ENCODE measurements at places on chromosomes 4 and X.

GRCh38 chr4:186806679-186807421 lies 83.2 kb upstream of the FAT1 start:
- DNase-seq = no peak

DNA sequence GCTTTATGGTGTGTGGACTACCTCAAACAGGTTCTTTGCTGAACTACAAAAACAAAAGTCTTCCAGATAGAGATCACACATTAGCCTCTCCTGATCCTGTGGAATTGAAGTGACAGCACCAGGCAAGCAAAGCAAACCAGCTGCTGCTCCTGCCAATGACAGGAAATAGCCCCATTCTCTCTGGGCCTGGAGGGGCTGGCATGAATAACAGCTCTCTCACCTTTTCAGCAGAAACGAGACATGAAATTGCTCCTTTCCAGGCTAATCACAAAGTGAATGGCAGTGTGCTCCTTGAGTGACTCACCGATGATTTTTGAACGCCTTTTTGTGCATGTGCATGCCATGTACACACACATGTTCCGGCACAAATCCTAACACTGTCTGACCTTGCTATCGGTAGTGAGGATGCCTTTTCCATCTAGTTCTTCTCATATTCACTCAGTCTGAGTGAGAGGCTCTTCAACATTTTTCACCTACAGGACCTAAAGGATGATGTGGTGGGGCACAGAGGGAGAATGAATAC lies 24.4 kb downstream of the MFAP3L start:
- DNase-seq = no peak

DNA sequence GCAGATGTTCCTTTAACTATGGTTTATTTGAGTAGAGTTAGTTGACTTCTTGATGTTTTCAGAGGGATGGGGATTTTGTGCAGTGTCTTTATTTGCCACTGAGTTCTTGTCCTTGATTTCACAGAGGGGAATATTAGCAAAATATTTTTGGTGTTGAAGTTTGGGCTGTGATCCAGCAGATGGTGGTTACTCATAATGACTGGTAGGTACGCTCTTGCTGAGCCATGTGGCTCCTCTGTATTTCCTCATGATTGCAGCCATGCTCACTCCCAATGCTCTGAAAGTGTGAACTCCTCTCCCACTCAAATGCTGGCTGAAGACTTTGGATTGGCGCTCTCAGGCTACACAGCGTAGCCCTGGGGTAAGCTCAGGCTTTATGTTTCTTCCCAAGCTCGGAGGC lies 77.7 kb downstream of the KLF8 start:
- no peak for DNase-seq

- DNase-seq = no peak
Observed at GRCh38 chr4:74318276-74318675, 10.0 kb downstream of the EPGN start.

GRCh38 chrX:100663642-100664041 lies 19.6 kb downstream of the SRPX2 start:
- DNase-seq = no peak

- DNase-seq = no peak
Observed at GRCh38 chr4:89752932-89753598, 83.9 kb downstream of the SNCA start.

GRCh38 chr4:1716065-1716945 lies 4.2 kb upstream of the SLBP start:
- DNase-seq = no peak

- no peak for DNase-seq
Observed at GRCh38 chr4:77776182-77777134, 42.7 kb downstream of the CNOT6L start.

DNA sequence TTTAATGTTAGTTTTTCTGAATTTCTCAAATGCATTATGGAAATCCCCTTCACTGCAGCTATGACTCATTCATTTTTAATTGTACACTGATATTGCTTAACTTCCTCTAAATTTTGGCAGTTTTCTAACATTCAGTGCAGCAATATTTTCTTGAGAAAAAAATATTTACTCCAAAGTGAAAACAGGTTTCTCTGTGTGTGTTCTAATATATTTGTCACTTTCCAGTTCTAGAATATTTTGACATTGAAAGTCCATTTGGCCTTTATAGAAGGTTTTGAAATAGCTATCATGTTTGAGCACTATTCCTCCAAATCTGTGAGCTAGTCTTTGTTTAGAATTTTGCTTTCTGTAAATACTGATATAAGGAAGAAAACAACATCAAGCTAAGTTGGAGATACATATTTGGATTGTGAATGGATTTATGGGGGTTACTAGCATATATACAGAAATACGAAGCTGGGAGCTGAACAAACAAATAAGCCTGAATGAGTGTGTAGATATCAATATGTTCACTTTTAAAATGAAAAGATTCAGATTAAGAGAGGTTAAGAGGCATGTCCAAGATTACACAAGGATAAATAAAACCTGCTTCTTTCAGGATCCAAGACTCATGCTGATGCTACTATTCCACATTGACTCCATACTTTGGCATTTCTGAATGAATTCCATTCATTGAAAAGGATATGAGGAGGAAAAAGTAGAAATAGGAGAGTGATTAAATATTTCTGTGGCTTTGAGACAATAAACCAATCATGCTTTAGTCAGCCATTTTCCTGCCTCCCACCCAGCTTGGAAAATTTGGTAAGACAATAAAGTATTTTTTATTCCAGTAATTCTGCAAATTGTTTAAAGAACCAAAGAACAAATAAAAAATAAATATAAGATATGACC lies 57.3 kb upstream of the SLIT2 start:
- DNase-seq = no peak

- DNase-seq = no peak
Observed at GRCh38 chrX:24264383-24264782, 49.5 kb downstream of the SUPT20HL2 start.

- DNase-seq = no peak
Observed at GRCh38 chrX:123199338-123199737, 15.3 kb downstream of the GRIA3 start.
